Naive thymus-derived CD4-positive, alpha-beta T cell (primary cell): ENCODE measurements at places on chromosomes 5 and 9. TPM values are rescaled to one million over a fixed set of nuclear protein-coding genes. Genes with fewer than 3 reads are reported as not detected.

- no peaks in the 10 kb centered on the region for H3K4me1 ChIP-seq
- no peak for DNase-seq
- H3K27ac ChIP-seq, result no peak overlapping the region
- no peaks in the 10 kb centered on the region for H3K27me3 ChIP-seq
- no peaks in the 10 kb centered on the region for H3K36me3 ChIP-seq
These were observed 54.5 kb downstream of the SH3PXD2B start for GRCh38 chr5:172399826-172400225.

DNA sequence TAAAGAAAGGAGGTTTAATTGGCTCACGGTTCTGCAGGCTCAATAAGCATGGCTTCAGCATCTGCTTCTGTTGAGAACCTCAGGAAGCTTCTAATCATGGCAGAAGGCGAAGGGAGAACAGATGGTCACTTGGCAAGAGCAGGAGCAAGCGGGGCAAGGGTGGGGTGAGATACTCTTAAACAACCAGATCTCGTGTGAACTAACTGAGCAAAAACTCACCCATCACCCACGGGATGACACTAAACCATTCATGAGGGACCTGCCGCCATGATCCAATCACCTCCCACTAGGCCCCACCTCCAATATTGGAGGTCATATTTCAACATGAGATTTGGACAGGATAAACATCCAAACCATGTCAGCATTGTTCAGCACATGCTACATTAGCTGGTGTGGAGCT lies 89.1 kb upstream of the HAND1 start:
- H3K27me3 ChIP-seq, result no peaks in the 10 kb centered on the region
- H3K36me3 ChIP-seq, result no peaks in the 10 kb centered on the region
- H3K27ac ChIP-seq, result no peak overlapping the region
- no peak overlapping the region for H3K4me3 ChIP-seq

DNA sequence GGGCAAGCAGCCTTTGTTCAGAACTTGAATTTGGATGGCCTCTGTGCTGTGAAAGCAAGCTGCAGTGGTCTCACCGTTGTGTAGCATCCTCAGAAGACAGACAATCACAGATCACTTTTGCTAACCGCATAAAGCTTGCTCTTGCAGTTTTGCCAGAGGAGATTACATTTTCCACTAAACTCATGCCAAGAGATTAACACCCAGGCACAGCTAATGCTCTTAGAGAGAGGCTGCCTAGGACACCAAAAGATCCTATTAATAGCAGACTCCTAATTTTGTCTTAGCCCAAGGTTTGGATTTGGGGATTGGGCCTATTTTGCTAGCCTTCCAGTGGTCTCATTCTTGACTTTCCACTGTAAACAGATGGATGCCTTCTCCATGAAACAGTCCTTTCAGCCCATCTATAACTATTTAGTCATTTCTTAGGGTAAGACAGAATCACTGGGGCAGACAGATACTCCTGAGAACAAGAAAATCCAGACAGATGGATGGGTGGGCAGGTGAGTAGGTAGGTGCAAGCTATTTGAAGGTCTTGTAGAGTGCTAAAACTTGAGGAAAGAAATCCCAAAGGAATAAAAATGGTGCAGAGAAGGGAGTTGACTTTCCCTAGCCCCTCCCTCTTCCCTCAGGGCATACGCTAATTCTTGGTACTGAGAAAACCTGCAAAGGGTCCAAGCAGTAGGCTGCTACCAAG lies 506.2 kb downstream of the SPOCK1 start:
- H3K27me3 ChIP-seq, result no peaks in the 10 kb centered on the region
- no peaks in the 10 kb centered on the region for H3K4me1 ChIP-seq
- H3K36me3 ChIP-seq, result no peaks in the 10 kb centered on the region
- DNase-seq, result no peak

DNA sequence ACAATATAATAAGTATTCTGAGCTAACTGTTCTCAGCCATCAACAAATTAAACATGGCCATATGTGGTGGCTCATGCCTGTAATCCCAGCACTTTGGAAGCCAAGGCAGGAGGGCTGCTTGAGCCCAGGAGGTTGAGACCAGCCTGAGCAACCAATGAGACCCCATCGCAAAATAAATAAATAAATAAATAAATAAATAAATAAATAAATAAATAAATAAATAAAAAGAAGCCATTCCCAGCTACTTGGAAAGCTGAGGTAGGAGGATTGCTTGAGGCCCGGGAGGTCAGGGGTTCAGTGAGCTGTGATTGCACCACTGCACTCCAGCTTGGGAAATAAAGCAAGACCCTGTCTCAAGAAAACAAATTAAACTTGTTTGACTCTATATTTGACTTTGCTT lies 1256.4 kb downstream of the EFNA5 start:
- no peaks in the 10 kb centered on the region for H3K36me3 ChIP-seq
- no peak overlapping the region for H3K27ac ChIP-seq
- no peaks in the 10 kb centered on the region for H3K27me3 ChIP-seq
- DNase-seq, result no peak
- no peak overlapping the region for H3K4me3 ChIP-seq

DNA sequence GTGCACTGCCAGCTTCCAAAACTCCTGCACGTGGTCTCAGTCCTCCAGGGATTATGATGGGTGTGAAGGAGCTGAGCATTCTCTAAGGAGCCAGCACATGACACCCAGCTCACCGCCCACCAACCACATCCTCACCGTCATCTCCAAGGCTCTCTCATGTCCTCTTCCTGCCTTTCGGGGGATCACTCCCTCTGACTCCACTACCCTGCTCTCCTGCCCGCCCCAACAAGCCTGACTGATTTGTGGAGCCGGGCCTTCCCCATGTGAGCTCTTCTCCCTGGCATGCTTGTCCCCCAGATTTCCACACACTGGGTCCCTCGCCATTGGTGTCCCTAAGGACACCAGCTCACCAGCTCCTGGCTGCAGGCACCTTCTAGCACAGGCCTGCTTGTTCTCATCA lies 1.9 kb downstream of the ABO start:
- no peaks in the 10 kb centered on the region for H3K4me1 ChIP-seq
- H3K4me3 ChIP-seq, result no peak overlapping the region
- DNase-seq, result no peak
- H3K27ac ChIP-seq, result no peak overlapping the region
- H3K36me3 ChIP-seq, result no peaks in the 10 kb centered on the region

GRCh38 chr5:38722918-38723317 lies 122.9 kb upstream of the OSMR start:
- H3K27me3 ChIP-seq, result no peaks in the 10 kb centered on the region
- H3K4me1 ChIP-seq, result no peaks in the 10 kb centered on the region
- no peak for DNase-seq
- no peak overlapping the region for H3K4me3 ChIP-seq

DNA sequence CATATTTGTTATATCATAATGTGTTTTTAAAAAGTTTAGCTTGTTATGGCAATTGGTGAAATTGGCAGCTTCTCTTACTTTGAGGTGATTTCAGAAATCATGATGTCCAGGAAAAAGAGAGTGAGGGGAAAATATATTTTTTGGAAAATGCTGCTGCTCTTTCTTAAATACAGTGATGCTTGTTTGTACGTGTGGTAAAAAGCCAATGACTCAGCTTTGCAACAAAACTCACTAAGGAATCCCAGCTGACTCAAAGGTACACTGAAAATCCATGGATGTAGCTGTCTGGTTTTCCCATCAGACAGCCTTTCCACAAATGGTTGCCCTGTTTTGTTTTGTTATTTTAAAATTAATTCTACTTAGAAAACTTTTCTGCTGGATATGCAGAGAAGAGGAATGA lies 306.4 kb upstream of the PAPPA start:
- H3K4me3 ChIP-seq, result no peak overlapping the region
- H3K4me1 ChIP-seq, result no peaks in the 10 kb centered on the region
- no peaks in the 10 kb centered on the region for H3K36me3 ChIP-seq
- no peak overlapping the region for H3K27ac ChIP-seq
- no peak for DNase-seq

- H3K36me3 ChIP-seq, result no peaks in the 10 kb centered on the region
- no peak overlapping the region for H3K27ac ChIP-seq
- H3K27me3 ChIP-seq, result no peaks in the 10 kb centered on the region
- peaks cover 2% of the 10 kb centered on the region for H3K4me1 ChIP-seq
- no peak for DNase-seq
These were observed 77.8 kb downstream of the COL15A1 start for GRCh38 chr9:99021512-99021911.

- no peaks in the 10 kb centered on the region for H3K4me1 ChIP-seq
- no peaks in the 10 kb centered on the region for H3K36me3 ChIP-seq
- no peaks in the 10 kb centered on the region for H3K27me3 ChIP-seq
These were observed 224.3 kb downstream of the GRIA1 start for GRCh38 chr5:153714798-153715197.

DNA sequence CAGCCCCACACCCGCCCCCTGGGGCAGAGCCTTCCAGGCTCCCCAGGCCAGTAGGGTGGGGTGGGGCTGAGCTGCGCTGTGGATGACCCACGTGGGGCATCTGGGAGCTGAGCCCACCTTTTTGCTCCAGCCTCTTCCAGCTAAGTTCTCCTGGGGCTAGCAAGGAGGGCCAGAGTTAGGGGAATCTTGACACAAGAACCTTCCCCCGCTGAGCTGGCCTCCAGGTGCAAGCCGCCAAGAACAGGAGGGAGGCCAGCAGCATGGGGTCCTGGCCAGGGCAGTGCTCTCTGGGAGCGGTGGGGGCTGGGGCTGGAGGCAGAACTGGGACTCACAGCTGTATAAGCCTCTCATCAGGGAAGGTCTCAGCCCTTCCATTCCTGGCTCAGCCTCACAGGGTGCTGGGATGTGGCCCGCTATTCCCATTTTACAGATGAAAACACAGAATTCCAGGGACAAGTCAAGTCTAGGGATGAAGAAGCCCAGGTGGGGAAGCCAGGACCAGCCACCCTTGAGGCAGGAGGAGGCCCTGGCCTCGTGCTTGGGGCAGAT lies 21.5 kb downstream of the SARDH start:
- DNase-seq, result no peak
- no peaks in the 10 kb centered on the region for H3K27me3 ChIP-seq
- H3K4me3 ChIP-seq, result no peak overlapping the region
- no peaks in the 10 kb centered on the region for H3K36me3 ChIP-seq
- no peak overlapping the region for H3K27ac ChIP-seq

- no peaks in the 10 kb centered on the region for H3K27me3 ChIP-seq
- no peaks in the 10 kb centered on the region for H3K4me1 ChIP-seq
- H3K27ac ChIP-seq, result no peak overlapping the region
- H3K4me3 ChIP-seq, result no peak overlapping the region
- H3K36me3 ChIP-seq, result no peaks in the 10 kb centered on the region
- no peak for DNase-seq
These were observed 128.3 kb upstream of the CCNH start for GRCh38 chr5:87541033-87541432.

DNA sequence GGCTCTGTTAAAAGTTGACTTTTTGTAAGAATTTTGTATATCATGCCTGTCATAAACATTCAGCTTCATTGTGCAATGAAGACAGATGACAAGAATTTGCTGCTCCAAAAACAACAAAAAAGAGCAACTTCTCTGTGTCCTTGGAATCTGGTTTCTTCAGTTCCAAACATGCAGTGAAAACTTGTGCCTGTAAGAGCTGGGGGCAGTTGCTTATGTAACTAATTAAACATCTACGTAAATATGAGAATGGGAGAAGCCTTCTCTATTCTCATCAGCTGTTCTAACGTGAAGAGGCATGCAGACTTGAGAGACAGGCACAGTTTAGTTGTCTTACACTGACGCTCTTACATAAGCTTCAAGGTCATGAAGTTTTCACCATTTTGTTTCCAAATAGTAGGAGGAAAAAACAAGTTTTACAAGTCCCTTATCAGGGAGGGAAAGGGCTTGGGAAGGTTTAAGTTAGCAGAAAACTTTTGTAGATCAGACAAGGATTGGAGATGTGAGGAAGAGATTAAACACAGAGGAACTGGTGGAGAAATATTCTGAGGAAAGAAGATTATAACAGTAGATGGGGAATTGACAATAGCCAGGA lies 170.4 kb downstream of the RFK start:
- no peak overlapping the region for H3K27ac ChIP-seq
- no peaks in the 10 kb centered on the region for H3K27me3 ChIP-seq
- no peak for DNase-seq
- H3K4me1 ChIP-seq, result no peaks in the 10 kb centered on the region
- no peaks in the 10 kb centered on the region for H3K36me3 ChIP-seq

- H3K27me3 ChIP-seq, result no peaks in the 10 kb centered on the region
- no peak for DNase-seq
- H3K4me1 ChIP-seq, result no peaks in the 10 kb centered on the region
These were observed 23.9 kb upstream of the CDKN2AIPNL start for GRCh38 chr5:134435560-134435959.

DNA sequence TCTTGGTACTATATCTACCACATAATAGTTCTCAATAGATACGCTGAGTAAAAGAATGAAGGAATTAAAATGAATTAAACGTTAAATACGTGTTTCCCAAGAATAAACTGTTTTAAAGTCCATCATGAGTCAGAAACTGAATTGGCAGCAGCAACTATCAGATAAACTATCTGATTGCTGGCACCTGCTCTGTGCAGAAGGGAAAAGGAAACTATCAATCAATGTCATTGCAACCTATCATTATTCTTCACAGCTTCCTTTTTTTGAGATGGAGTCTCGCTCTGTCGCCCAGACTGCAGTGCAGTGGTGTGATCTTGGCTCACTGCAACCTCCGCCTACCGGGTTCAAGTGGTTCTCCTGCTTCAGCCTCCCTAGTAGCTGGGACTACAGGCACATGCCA lies 8.8 kb upstream of the WDR36 start:
- no peak for DNase-seq
- H3K27ac ChIP-seq, result no peak overlapping the region
- H3K4me3 ChIP-seq, result no peak overlapping the region
- H3K27me3 ChIP-seq, result peaks cover 5% of the 10 kb centered on the region

Gene OTP
- not detected for total RNA-seq

Gene LMX1B
- not detected for total RNA-seq

Gene SLC38A9
- total RNA-seq, result 30.4 TPM

Gene TAF1L
- 0.05 TPM for total RNA-seq

Gene TAF11L5
- not detected for total RNA-seq

Gene PGGT1B
- total RNA-seq, result 40.4 and 42.2 TPM in 2 replicates

Gene GABBR2
- not detected for total RNA-seq

Gene AGXT2
- total RNA-seq, result not detected in 2 replicates

Gene RANBP3L
- total RNA-seq, result not detected

Gene EIF4EBP3
- 13.2 TPM for total RNA-seq

Gene CCL27
- not detected in 2 replicates for total RNA-seq

Gene VCAN
- total RNA-seq, result 74.4 TPM
